ENCODE measurements at places on chromosomes 7 and 10. TPM values are rescaled to one million over a fixed set of nuclear protein-coding genes. Genes with fewer than 3 reads are reported as not detected.
A peak's percentile ranks its signal among the peaks of the same experiment; 100 is the strongest.

Gene WDR37
- 9.6 TPM for total RNA-seq

Gene MYO1G
- total RNA-seq = 0.41 TPM

Gene DYNC1I1
- 0.13 TPM for total RNA-seq

Gene ABCB8
- total RNA-seq = 49.8 TPM

Gene RBP4
- 6.9 TPM for total RNA-seq

Gene CYP2E1
- total RNA-seq = 1.1 TPM

GRCh38 chr7:91266067-91266688 is 1.9 kb downstream of the FZD1 start:
- H3K4me1 ChIP-seq = no peaks in the 10 kb centered on the region
- H3K27me3 ChIP-seq = peaks cover 13% of the 10 kb centered on the region
- no peaks in the 10 kb centered on the region for H3K36me3 ChIP-seq
- H3K4me3 ChIP-seq = no peak overlapping the region

GRCh38 chr7:155348806-155349205 is 51.1 kb downstream of the INSIG1 start:
- no peak for DNase-seq
- H3K36me3 ChIP-seq = no peaks in the 10 kb centered on the region
- H3K27ac ChIP-seq = no peak overlapping the region

GRCh38 chr10:116110736-116111135 is 162.3 kb downstream of the GFRA1 start:
- H3K4me3 ChIP-seq = no peak overlapping the region
- H3K4me1 ChIP-seq = no peaks in the 10 kb centered on the region
- H3K27ac ChIP-seq = no peak overlapping the region
- no peaks in the 10 kb centered on the region for H3K27me3 ChIP-seq

GRCh38 chr7:2006921-2007381 is 225.8 kb downstream of the MAD1L1 start:
- DNase-seq = no peak
- no peaks in the 10 kb centered on the region for H3K4me1 ChIP-seq
- H3K4me3 ChIP-seq = no peak overlapping the region
- no peak overlapping the region for H3K27ac ChIP-seq

DNA sequence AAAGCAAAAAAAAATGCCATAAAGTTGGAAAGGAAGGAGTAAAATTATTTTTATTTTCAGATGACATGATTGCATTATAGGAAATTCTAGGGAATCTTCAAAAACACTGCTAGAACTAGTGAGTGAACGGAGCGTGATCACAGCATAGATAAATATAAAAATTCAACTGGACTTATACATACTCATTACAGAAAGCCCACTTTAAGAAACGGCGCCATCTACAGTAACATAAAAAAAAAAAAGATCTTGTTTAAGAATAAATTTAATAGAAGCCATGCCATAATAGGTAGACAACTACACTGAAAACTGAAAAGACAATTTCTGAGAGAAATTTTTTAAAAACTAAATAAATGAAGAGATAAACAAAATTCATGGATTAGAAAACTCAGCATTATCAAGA is 623.1 kb upstream of the MGMT start:
- no peak for DNase-seq
- H3K4me1 ChIP-seq = no peaks in the 10 kb centered on the region
- no peaks in the 10 kb centered on the region for H3K36me3 ChIP-seq
- no peaks in the 10 kb centered on the region for H3K27me3 ChIP-seq

DNA sequence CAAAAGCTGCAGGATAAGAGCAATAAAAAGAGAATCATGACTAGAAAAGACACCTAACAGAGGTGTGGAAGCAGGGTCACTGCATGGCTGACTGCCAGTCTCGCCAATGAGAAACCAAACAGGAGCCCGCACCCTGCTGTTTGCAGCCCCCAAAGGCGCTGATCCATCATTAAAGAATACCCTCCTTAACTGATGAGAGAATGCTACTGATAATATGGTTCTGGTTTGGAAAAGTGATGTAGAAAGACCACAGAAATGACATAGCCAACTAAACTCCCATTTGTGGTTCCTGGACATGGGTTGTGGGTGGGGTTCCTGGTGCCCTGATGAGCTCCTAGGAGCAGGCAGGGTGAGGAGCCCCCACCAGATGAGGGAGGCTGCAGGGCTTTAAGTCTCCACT is 207.4 kb downstream of the TNS3 start:
- H3K36me3 ChIP-seq = peaks cover 19% of the 10 kb centered on the region
- H3K4me1 ChIP-seq = peaks cover 94% of the 10 kb centered on the region
- peak overlapping the region; percentile 26 for H3K27ac ChIP-seq
- DNase-seq = no peak
- H3K4me3 ChIP-seq = no peak overlapping the region

- H3K27ac ChIP-seq = no peak overlapping the region
- H3K27me3 ChIP-seq = no peaks in the 10 kb centered on the region
- H3K36me3 ChIP-seq = no peaks in the 10 kb centered on the region
- no peak overlapping the region for H3K4me3 ChIP-seq
These were observed 149.3 kb downstream of the FGFR2 start for GRCh38 chr10:121448766-121449421.

GRCh38 chr7:25926891-25927625 is 224.9 kb upstream of the NFE2L3 start:
- H3K27ac ChIP-seq = no peak overlapping the region
- peaks cover 10% of the 10 kb centered on the region for H3K27me3 ChIP-seq
- no peak overlapping the region for H3K4me3 ChIP-seq
- DNase-seq = no peak
- no peaks in the 10 kb centered on the region for H3K36me3 ChIP-seq
- no peaks in the 10 kb centered on the region for H3K4me1 ChIP-seq

DNA sequence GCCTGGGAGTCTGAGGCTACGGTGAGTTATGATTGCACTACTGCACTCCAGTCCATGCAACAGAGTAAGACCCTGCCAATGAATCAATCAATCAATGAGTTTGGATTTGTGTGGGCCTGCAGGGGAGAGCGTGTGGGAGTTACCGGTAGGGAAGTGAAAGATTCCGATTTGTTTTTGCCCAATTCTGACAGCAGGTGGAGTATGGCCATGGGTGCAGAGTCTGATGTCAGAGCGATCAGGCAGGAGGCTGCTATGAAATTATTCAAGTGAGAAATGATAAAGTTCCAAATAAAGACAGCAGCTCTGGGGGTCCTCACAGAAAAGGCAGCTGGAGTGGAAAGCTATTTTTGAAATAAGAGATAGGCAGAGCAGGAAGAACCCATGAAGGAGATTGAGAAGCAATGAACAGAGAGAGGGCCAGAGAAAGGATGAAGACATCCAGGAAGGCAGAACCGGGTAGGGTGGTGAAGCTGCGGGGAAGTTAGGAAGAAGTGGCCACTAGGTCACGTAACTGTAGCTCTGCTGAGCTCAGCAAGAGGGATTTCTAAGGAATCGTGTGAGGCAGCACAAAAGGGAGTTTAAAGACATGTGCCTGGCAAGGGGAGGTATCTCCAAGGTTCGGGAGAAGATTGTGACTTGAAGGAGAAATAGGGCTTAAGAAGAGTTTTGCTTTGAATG is 93.7 kb upstream of the NMT2 start:
- H3K27me3 ChIP-seq = no peaks in the 10 kb centered on the region
- no peaks in the 10 kb centered on the region for H3K4me1 ChIP-seq
- H3K36me3 ChIP-seq = no peaks in the 10 kb centered on the region
- H3K4me3 ChIP-seq = no peak overlapping the region
- DNase-seq = no peak

DNA sequence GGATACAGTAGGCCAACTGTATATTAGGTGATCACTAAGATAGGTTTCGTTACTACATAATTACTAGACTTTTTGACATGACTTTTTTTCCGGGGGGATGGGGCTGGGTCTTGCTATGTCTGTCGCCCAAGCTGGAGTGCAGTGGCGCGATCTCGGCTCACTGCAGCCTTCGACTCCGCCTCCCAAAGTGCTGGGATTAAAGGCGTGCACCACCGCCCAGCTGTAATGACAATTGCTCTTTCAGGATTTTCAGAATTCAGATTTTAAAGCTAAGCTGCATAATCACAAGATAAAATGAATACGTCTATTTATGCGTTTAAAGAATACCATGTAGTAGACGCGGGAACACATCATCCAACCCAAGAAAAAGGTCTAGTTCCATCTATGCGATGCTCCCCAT is 982 bp downstream of the IDI1 start:
- DNase-seq = no peak
- peak overlapping the region; percentile 89 for H3K4me3 ChIP-seq
- no peaks in the 10 kb centered on the region for H3K27me3 ChIP-seq
- H3K36me3 ChIP-seq = peaks cover 9% of the 10 kb centered on the region
- H3K27ac ChIP-seq = peak overlapping the region; percentile 80

DNA sequence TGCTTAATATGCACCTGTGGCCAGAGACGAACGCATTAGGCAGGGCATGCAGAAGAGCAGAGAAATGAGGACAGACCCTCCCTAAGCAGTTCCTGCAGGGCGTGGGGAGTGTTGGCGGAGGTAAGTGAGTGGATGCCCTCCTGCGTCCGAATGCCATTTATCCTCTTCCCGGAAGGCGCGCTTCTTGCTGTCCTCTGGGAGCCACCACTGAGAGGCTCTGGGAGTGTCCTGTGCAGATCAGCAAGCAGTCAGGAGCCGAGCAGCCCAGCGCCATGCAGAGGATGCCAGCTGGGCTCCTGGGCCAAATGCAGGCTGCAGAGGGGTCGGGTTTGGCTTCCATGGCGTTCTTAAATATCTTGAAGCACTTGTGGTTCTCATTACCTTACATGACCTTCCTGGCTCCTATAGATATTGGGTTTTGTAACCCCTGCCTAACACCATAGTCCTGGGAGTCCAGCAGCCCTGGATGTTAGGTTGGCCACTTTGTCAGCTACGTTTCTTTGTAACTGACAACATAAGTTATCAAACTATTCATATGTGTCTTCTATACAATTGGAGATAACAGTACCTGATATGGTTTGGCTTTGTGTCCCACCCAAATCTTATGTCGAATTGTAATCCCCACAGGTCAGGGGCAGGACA is 30.0 kb upstream of the SLIT1 start:
- no peak for DNase-seq
- no peaks in the 10 kb centered on the region for H3K36me3 ChIP-seq
- no peaks in the 10 kb centered on the region for H3K4me1 ChIP-seq
- H3K27me3 ChIP-seq = no peaks in the 10 kb centered on the region
- H3K27ac ChIP-seq = no peak overlapping the region

- DNase-seq = no peak
- peaks cover 3% of the 10 kb centered on the region for H3K4me1 ChIP-seq
- H3K36me3 ChIP-seq = no peaks in the 10 kb centered on the region
- no peaks in the 10 kb centered on the region for H3K27me3 ChIP-seq
These were observed 26.8 kb downstream of the PROSER2 start for GRCh38 chr10:11849911-11850310.

Measured in Panc1 (cell line).